Activated T-helper 1 cell treated with Interleukin-2 at 50 U/mL for 16 hours (primary cell): ENCODE measurements at places on chromosomes 1 and 21.
A peak's percentile ranks its signal among the peaks of the same experiment; 100 is the strongest.

- no peak for DNase-seq
These were observed 440.9 kb upstream of the LRRC7 start for GRCh38 chr1:69126796-69127195.

- no peak for DNase-seq
These were observed 21.1 kb upstream of the ADGRB2 start for GRCh38 chr1:31785020-31785946.

- DNase-seq, result no peak
These were observed 37.5 kb upstream of the PLA2G2C start for GRCh38 chr1:20223551-20224419.

DNA sequence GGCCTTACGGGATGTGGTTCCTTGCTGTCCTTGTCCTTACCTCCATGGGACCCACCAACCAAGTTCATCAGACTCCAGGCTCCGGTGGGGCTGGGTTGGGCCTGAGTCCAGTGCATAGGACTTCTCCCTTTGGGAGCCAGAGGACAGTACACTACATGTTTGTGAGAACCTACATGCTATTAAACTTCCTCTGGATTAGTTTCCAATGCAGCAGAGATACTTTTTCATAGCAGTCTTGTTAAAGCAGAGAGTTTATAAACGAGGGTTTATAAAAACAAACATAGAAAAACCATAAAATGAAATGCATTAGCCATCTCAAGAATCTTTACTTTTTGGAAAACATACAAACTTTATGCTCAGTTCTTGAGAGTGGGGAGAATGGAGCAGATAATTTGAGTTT lies 33.4 kb downstream of the INKA2 start:
- no peak for DNase-seq

DNA sequence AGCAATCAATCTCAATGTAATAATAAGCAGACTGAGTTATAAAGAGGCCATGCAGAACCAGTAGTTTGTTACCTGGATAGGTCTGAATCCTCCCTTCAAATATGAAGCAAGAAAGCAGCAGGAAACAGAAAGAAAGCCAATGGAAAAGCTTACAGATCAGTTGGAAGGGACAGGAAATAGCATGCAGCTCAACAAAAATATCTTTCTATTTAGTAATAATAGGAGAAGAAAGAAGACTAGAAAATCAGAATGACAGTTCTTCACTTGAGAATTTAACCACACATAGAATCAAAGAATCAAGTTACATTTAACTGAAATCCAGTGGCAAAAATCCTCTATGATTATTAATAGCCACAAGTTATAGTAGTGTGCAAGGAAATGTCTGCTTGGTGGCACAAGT lies 194.4 kb downstream of the EIF4G3 start:
- no peak for DNase-seq

- DNase-seq, result no peak
These were observed 1.1 kb downstream of the KCND3 start for GRCh38 chr1:111988377-111988742.

- no peak for DNase-seq
These were observed 240.5 kb downstream of the LTN1 start for GRCh38 chr21:28752131-28752530.

DNA sequence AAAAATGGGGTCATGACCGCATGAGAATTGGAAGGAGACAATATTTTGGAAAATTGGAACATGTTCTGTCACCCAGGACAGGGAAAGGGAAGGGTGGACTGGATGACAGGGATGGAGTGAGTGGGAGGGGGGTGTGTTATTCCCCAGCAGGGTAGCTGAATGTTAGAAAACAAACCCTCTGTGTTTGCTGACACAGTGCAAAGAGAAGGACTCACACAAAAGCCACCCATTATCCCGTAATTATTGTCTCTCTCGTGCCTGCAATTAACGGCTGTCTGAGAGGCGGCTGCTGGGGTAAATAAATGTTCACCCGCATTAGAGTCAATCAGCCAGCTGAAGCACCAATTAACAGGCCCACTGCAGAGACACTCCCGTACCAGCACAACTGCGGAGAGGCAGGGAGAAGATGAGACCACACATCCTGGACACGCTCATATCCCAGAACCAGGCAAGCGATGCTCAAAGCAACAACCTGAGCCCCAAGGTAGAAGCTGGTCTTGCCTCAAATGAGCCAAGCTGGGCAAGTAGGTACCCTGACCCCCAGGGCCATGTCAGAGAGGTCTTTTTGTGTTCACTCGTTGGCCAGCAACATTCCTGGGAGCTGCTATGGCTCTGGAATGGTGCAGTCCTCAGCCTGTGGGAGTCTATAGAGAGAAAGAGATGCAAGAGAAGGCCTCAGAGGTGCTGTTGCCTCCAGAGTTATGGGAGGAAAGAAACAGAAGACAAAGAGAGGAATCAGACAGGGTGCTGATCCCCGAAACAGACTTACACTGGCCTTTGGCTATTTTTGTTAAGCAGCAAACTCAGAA lies 19.4 kb downstream of the PLEKHA6 start:
- no peak for DNase-seq

DNA sequence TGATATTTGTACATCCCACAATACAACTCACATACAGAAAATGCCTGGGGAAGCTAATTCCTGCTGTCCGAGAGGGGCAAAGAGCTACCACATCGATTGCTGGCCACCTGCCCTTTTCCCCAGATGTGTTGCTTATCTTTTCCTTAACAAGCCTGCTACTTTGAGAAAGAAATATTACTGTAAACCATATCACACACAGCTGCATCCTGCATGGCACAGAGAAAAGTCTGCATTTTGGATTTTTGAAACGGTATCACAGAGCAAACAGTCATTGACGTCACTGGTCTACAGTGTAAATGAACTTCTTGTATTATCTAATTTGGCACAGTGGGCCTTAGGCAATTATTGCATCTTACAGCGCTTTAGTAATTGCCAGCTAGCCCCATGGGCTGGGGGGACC lies 164.7 kb downstream of the CLIC6 start:
- DNase-seq, result no peak

DNA sequence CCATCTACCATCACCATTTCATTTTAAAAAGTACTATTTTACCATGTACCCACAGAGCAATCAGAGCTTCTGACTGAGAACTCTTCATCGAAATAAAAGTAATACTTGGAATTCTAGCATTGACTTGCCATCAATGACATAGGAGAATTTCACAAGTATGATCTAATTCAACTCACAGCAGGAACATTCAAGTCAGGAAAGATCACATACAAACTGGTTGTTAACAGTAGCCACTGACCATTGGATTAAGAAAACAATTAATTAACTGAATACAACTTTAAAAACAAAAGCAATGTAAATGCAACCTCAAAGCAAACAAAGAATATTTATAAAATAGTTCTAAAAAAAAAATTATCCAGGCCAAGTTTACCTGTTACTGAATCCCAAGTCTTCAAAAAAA lies 18.8 kb downstream of the RNF115 start:
- DNase-seq, result no peak

DNA sequence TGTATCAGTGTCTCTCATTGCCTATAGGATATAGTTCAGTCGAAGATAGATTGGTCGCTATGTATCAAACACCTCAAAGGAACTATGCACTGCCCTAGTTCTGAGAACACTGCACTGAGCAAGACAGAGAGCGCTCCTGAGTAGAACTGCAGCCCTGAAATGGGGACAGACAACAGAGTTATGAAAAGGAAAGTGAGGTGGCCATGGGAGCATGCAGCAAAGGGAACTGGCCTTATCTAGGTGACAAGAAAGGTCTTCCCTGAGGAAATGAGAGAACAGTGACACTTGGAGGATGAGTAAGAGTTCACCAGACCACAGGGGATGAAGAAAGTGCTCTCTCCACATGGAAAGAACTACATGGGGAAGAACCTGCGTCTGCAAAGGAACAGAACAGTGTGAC lies 7.5 kb upstream of the G0S2 start:
- DNase-seq, result no peak

DNA sequence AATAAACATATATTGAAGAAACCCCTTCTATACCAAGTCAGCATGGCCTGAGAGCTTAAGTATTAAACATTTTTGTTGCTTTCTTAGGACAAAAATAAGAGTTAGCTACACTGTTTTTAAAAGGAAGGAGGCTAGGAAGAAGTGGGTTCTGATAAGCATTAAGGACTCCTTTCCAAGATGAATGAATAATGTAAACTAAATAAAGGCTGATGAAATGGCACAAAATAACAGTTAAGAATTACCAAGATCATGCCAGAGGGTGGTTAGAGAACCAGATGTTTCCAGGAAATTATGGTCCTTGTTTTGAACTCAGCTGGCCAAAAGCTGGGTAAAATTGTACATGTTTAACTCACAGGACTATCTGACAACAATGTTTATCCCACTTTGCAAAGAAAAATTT lies 114.1 kb upstream of the ETS2 start:
- no peak for DNase-seq

DNA sequence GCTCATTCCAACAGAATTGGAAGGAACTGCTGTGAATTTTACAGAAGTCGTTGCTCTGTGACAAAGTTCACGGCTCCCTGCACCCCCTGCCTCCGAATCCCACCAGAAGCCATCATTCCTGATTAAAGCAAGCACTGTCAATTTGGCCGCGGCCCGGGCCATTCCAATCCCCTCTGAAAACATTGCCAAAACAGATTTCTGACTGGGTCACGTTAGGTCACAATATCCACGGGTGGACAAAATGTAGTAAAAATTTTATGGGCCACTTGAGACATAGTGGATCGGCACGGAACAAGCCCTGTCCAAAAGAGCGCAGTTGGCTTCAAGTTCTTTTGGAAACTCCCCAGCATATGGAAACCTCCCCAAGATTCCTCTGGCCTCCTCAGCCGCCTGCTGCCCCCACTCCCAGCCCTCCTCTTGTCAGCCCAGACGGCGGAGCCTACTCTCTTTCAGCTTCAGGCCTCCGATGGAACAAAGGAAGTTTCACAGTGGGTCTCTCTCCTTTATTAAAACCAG lies 67.2 kb upstream of the IFNAR2 start:
- no peak for DNase-seq

GRCh38 chr1:65658122-65658521 lies 134.6 kb upstream of the PDE4B start:
- DNase-seq, result no peak

DNA sequence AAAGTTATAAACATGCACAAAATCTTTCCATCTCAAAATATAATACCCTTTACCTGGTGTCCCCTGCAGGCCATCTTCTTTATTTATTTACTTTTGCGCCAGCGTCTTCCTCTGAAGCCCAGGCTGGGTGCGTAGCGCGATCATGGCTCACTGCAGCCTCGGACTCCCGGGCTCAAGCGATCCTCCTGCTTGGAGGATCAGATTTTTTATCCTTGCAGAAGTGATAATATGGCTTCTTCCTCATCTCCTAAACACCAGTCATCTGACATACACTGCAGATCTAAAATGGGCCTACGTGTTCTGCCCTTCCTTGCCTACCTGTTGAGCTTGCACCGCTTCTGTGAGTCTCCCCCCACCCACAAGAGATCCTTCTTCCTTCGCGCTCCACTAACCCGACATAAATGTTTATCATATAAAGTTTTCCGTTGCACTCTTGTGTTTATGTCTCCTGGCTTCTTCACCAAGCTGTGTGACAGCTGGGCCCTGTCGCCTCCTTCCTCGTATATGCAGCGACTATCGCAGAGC lies 506 bp upstream of the SRP9 start:
- no peak for DNase-seq

DNA sequence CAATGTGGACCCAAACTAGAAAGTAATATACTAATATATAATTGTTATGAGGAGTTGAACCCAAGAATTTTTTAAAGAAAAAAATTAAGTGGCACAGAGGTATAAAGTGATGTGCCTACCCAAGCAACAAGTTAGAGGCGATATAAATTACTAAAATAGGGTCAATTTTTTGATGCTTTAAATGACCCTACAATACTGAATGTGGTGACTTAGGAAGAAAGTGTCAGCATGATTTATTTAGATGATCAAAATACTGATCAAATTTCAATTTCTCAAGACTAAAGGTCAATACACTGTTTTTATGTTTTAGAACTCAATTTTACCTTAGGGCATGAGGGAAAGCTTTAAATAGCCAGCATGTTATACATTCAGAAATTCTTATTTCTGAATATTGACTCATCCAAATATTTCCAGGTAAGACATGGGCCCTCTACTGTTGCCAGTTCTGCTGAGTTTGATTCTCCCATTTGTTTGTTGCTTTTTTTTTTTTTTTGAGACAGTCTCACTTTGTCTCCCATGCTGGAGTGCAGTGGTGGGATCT lies 20.1 kb downstream of the SCAF4 start:
- no peak for DNase-seq

GRCh38 chr1:36217670-36218069 lies 6.6 kb upstream of the THRAP3 start:
- no peak for DNase-seq

DNA sequence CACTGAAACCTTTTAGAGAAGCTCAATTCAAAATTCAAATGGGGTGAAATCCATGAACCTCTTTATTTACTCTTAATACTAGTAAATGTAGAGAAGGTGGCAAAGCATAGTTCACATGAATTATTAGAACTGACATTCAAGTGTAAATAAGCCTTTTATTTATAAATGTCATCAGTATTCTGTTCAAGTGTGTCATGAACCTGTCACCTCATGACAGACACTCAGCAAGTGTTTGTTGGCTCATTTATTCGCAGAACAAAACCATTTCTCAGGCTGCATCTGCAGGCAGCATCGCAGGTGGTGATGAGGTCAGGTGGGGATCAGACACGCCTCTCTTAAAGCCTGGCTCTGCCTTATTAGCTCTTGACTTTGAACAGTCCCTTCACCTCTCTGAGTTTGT lies 116.6 kb downstream of the SETD4 start:
- DNase-seq, result no peak

- peak; percentile 18 for DNase-seq
These were observed 138.6 kb upstream of the JUN start for GRCh38 chr1:58922302-58923089.

DNA sequence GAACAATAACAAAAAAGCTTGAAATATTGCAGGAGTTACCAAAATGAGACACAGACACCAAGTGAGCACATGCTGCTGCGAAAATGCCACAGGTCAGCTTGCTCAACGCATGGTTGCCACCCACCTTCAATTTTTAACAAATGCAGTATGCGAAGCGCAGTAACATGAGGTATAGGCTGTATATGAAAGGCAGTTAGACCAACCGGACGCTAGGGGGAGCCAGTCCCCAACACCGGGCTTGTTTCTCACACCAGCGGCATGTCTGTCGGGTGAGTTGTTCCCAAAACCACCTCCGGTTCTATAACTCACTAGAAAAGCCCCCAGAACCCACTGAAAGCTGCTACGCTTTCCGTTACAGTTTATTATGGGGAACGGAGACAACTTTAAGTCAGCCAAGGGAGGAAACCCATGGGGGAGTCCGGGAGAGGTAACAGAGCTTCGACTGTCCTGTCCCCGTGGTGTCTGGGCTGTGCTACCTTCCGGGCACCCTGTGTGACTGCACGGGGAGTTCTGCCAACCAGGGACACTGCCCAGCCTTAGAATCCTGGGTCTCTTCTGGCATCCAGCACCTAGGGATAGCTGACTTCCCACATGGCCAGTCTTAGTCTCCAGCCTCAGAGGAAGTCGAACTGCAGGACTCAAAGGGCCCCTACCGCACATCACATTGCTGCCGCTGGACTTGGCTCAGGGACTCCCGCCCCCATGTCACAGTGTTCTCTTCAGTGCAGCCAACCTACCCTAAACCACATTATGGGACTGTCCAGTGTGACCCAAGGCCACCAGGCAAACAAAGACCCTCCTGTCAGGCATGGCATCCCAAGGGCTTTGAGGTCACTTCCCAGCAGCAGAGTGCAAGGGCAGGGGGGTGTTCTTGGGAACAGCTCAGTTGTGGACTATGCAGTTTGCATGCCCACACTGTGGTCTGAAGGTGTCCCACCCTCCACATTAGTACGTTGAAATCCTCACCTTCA lies 14.0 kb downstream of the RNF187 start:
- peak; percentile 68 for DNase-seq
